Foreskin keratinocyte (primary cell): ENCODE measurements at places on chromosomes 5 and 9.

GRCh38 chr5:20323323-20323722, 335.3 kb upstream of the CDH18 start:
- DNase-seq: no peak

DNA sequence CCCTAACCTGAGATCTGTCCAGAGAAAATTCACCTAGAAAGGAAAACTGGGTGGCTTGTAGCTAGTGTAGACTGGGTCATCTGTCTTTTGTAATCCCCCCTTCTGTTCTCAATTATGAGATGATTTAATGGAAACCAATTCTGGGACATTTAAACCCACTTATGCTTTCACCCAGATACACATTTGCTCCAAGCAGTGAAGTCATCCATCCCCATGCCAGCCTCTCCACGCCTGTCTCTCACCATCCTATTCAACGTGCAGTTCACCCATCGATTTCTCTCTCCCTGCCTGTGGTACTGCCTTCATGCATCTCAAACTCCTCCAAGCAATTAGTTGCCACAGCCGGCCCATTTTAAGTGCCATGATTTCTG, 1.8 kb downstream of the PHF19 start:
- no peak for DNase-seq

GRCh38 chr9:88234114-88234513, 95.8 kb upstream of the SPATA31C2 start:
- no peak for DNase-seq

DNA sequence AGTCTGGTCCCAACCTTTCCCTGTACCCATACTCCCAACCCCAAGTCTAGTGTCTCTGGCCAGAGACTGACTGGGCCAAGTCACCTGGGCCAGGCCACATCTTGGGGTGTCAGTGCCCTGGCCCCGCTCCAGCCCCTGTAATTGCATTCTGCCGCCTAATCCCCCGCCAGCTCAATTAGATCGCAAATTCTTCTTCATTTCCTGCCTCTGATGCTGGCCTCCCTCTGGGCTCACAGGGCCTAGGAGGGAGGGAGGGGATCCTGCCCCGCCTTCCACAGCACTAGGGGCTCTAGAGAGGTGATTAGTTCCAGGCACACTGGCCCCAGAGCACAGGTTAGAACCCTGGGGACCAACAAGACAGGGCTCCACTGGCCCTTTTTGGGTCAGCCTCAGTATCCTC, 5.5 kb downstream of the CXXC5 start:
- no peak for DNase-seq

DNA sequence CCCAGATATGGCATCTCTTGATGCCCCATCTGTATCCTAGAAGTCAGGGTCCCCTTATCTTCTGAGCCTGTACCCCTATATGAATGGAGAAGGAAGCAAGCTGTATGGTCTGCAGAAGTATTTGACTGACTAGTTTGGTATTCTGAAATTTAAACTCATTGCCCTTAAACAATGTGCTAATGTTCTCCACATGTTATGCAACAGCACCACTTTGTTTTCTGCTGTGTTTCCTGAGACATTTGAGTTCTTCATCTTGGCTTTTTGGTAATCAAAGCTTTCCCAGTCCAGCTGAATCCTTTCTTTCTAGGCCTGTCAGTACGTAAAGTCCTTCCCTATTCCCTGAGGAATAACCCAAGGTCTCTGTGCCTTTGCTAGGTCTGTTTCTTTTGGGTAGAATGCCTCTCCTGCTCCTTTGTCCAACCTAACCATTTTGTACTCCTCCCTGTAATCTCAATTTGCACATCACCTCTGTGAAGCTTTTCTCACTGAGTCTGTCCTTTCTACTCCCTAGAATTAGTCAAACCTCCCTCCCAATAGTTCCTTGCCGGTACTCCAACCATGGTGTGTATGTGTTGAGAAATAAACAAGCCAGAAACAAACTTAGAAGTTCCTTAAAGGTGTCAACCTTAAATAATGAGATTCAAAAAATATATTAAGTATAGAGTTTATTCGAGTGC, 72.1 kb upstream of the HSPB3 start:
- no peak for DNase-seq

DNA sequence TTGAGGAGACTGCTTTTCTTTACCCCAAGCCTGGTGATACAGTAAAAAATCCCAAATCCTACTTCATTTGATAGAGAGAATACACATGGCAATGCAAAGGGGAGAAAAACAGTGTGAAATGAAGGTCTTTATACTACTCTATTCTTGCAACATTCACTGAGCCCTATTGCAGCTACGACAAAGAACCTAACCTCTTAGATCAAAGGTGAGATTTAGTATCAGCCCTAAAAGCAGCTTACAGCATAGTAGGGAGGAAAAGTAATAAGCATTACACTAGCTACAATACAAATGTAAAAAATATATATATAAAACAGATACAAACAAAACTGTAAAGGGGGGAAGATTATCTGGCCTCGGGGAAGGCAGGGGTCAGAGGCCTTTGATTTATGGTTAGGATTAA, 147.1 kb downstream of the MAPKAP1 start:
- DNase-seq: no peak

- no peak for DNase-seq
Observed at GRCh38 chr5:6941631-6942030, 228.4 kb downstream of the TENT4A start.

GRCh38 chr9:75438716-75439115, 350.4 kb downstream of the OSTF1 start:
- no peak for DNase-seq

- DNase-seq: no peak
Observed at GRCh38 chr9:86684148-86684547, 263.2 kb downstream of the GAS1 start.

GRCh38 chr9:93591301-93592007, 15.1 kb downstream of the PHF2 start:
- no peak for DNase-seq

- DNase-seq: no peak
Observed at GRCh38 chr9:137660144-137660543, 41.3 kb downstream of the EHMT1 start.

GRCh38 chr5:148641735-148642134, 12.6 kb downstream of the HTR4 start:
- DNase-seq: no peak

- no peak for DNase-seq
Observed at GRCh38 chr5:180688330-180689070, 39.1 kb upstream of the FLT4 start.

- DNase-seq: no peak
Observed at GRCh38 chr9:93037476-93037971, 21.0 kb upstream of the SUSD3 start.

DNA sequence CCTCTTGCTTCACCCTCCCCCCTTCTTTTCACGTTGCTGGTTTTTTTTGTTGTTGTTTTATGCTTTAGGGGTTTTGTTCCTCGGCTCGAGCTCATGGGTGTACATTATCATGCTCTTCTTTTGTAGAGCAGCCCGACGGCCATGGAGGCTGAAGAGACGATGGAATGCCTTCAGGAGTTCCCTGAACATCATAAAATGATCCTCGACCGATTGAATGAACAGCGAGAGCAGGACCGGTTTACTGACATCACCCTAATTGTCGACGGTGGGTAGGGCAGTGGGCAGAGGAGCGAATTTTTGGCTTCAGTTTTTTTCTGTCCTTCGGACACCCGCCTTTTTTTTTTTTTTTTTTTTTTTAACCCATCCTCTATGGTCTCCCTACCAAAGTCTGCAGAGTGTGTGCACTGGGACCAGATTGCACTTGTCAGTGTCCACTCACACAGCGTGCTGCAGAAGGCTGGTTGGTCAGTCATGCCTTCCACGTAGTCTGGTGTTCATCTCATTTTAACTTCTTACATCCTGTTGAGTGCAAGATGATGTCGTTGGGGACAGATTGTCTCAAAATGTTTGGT, 1.3 kb downstream of the ZNF131 start:
- DNase-seq: peak; percentile 10

DNA sequence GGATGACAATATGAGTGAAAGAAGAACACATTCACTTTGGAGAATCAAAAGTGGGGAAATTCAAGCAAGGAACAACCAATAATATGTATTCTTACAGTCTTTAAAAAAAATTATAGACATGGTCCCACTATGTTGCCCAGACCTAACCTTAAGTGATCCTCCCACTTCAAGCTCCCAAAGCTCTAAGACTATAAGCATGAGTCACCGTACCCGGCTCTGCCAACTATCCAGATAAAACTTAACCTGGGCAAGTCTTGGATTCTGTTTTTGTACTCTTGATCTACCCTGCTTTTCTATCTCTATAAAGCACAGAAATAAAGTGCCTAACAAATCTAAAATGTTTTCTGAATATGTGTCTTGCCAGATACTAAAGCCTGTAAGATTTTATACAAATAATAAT, 30.9 kb downstream of the CEMIP2 start:
- DNase-seq: no peak

- no peak for DNase-seq
Observed at GRCh38 chr5:55096861-55097260, 5.6 kb upstream of the GZMA start.

DNA sequence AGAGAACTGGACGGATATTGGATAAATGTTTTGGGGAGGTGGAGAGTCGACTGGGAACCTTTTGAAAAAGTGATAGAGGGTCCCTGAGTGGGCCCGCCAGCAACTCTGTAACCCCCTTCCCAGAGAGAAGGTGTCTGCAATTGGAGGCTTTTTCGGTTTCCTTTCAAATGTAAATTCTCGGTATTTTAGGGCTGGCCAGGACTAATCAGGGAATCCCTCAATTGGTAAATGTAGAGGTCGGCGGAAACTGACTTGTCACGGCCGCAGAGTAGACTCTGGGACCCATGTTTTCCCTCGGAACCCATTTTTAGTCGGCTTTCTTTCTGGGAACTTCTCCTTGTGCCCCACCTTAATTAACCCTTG, 524 bp downstream of the CCNB1 start:
- DNase-seq: peak; percentile 22

- no peak for DNase-seq
Observed at GRCh38 chr9:98101868-98102273, 17.2 kb downstream of the TRIM14 start.

DNA sequence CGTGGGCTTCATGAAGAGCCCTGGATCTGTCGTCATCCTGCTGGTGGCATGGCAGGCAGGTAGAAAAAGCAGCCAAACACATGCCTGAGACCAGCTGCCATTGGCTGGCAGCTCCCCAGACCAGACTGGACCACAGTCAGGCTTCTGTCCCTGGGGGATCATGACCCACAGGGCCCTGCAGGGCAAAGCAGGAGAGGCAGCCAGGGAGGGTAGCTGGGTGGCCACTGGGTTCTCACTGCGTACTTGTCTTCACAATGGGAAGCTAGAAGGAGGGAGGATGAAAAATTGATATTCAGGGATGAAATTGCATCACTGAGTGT, 67.8 kb upstream of the GARNL3 start:
- DNase-seq: no peak

DNA sequence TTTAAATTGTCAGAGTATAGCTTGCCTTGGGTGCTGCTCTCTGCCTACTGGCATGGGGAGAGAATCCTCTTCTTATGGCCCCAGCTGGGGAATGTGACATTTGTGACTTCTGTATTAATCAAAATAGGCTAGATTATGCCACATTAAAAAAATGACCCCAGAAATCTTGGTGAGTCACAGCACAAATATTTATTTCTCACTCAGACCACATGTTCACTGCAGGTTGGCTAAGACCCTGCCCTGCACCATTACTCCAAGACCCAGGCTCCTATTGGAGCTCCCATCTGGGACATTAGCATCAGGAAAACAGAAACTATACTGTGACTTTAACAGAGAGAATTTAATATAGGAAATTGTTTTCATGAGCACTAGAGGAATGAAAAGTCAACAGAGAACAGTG, 16.6 kb upstream of the WHRN start:
- DNase-seq: no peak

GRCh38 chr5:7638456-7638855, 212.5 kb downstream of the CFAP90 start:
- DNase-seq: no peak

DNA sequence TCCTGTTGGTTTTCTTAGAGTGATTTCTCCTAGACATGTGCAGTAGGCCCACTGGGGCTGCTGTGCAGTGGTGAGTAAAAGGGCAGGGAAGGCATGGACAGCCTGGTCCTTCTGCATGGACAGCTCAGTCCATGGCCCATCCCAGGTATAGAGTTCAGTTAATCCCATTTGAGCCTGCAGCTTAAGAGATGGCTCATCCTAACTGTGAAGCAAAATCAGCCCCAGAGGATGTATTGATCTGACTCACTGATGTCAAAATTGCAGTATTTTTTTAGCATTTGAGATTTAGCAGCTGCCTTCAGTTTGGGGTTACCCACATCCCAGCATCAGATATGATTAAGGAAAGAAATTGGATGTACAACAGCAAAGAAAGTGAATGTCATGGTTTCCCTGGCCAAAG, 93.4 kb downstream of the PDE6A start:
- DNase-seq: no peak

GRCh38 chr5:125274938-125275724, 528.7 kb upstream of the ZNF608 start:
- DNase-seq: no peak

- DNase-seq: no peak
Observed at GRCh38 chr5:147446523-147446922, 63.3 kb downstream of the DPYSL3 start.

DNA sequence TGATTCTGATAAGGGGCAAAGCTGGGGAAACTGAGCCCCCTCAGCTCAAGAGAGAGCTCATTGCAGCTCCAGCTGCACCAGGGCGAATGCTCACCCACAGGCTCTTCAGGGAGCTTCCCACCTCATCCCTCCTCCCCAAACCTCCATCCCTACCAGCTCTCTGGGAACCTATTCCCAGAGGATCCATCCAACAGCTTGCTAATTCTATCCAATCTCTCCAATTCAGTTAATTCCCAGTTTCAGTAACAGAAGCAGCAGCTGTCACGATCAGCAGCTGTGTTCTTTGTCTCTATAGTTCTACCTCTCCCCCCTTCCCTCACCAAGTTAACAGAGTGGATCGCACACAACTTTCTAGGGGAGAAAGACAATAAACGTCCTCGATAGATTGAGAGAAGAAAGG, 135.5 kb upstream of the EFNA5 start:
- DNase-seq: no peak

DNA sequence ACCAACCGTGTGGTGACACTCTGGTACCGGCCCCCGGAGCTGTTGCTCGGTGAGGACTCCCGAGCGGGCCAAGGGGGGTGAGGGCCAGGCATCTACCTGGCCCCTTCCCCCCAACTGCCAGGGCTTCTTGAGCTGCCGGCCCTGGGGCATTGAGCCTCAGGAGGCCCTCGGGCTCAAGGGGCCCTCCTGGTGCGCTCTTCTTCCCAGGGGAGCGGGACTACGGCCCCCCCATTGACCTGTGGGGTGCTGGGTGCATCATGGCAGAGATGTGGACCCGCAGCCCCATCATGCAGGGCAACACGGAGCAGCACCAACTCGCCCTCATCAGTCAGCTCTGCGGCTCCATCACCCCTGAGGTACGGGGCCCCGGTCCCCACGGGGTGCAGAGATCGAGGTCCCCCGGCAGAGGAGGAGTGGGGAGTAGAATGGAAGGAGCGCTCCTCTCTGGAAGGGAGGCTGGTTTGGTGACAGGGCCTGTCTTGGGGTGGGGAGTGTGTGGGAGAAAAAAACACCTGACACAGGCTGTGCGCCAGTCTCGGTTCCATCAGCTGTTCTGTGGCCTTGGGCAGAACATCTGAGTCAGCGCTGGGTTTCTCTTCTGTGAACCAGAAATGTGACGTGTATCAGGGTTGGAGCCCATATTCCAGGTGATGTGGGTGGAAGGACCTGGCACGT, 2.6 kb downstream of the CDK9 start:
- no peak for DNase-seq
